ENCODE measurements at places on chromosomes 1 and 21.

DNA sequence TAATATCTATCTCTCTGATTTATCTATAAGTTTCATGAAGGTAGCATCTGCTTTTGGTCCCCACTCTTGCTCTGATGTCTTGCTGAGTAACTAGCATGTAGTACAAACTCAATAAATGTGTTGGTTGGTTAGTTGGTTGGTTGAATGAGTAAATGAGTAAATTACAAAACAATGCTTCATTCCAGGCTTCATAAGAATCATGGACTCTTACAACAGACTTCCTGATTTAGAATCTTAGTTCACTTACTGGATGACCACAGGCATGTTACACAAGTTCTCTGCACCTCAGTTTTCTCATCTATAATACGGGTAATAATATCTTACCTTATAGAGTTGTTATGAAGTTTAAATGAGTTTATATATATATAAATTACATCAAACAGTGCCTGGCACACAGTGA is 98.6 kb downstream of the ZNF281 start:
- no peak for DNase-seq

DNA sequence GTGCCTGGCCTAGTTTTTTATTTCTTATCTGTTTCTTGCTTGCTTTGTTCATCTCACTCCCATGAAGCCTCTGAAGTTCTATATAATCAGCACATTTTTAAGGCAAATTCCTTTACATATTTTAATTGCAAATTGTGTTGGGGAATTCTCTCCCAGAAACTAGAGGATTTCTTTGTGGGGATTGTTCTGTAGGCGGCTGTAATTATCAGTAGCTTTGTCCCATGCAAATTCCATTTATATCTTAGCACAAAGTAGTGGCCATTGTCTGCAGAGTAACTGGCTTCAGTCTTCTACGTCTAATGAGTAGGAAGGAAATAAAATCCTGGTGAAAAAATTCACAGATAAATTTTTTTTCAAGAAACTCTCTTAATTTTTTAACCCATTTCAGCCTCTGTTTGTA is 35.7 kb downstream of the CLEC20A start:
- no peak for DNase-seq

GRCh38 chr1:85464497-85465098 is 361 bp downstream of the DDAH1 start:
- DNase-seq, result peak; percentile 78

DNA sequence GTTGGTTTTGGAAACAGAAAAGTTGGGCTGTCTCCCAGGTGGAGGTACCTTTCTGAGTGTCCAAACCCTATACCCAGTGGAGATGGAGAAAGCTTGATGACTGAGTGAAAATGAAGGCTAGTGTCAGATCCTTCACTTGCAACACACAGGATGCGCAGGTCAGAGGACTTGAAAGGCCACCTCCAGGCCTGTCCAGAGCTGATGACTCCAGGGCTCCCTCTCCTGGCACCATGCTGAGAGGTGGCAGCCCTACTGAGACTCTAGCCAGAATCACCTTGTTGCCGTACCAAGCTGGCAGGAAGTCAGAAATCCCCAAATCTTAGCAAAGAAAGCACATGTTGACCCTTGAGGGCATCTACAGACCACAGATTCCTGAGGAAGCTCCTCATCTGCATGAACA is 16.4 kb downstream of the KNCN start:
- DNase-seq, result no peak

DNA sequence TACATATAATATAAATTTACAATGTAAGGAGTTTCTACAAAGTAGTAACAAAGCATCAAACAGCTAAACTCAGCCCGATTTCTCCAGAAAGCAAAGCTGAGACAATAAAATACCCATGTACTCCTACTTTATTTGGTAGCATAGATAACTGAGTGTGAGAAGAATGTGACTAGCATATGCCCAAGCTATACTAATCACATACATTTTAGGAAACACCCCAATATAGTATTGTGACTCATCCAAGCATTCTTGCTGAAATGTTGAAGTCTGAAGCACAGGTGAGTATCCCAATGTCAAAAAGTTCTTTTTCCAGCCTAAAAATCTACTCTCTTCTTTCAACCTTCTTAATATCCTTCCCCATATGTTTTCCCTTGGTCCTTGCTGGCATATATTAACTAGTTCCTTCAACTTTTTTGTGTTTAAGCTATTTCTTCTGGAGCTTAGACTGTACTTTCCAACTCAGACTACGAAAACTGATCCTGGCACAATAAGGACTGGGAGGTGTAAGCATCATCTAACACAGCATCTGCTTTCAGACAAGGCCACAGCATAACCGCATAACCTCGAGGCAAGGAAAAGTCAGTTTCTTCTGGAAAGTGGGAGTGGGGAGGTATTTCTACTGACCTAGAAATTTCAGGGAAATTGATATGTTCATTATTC is 163.0 kb upstream of the RNPC3 start:
- no peak for DNase-seq

- no peak for DNase-seq
Measured at GRCh38 chr1:182707122-182707521, 22.7 kb upstream of the RGS8 start.

- DNase-seq, result no peak
Measured at GRCh38 chr1:151934048-151934493, 24.8 kb upstream of the THEM4 start.

- no peak for DNase-seq
Measured at GRCh38 chr1:205370780-205371179, 14.1 kb upstream of the KLHDC8A start.

GRCh38 chr1:77688939-77689338 is 6.5 kb upstream of the ZZZ3 start:
- DNase-seq, result no peak

DNA sequence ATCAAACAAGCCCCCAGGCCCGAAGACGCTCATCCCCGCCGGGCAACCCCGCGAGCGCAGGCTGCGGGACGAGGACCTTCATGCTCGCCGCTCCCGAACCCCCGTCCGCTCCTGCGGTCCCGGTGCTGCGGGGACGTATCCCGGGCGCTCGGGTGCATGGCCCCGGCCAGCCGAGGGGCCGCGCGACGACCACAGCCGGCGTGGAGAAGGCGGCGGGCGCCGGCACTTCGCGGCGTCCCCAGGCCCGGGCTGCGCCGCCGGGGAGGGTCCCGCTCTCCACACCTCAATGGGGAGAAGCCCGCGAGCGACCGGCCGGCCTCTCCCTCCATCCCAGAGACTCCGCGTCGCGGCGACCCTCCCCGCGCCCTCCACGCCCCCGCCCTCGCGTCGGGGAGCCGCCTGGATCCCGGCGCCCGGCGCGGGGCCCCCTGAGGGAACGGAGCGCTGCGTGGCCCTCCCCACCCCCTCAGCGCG is 401 bp downstream of the ERRFI1 start:
- no peak for DNase-seq

Data from type B pancreatic cell (in vitro differentiated cells).